Activated naive CD4-positive, alpha-beta T cell treated with anti-CD3 and anti-CD28 coated beads, Interleukin-2, amount 50 U/mL, for 72 hours (primary cell): ENCODE measurements at places on chromosomes 2 and 18. TPM values are rescaled to one million over a fixed set of nuclear protein-coding genes. Genes with fewer than 3 reads are reported as not detected.

TSGA10 gene
- 5.2 TPM for total RNA-seq

SRSF7 gene
- total RNA-seq: 236 TPM

DNAJC27 gene
- 7.3 TPM for total RNA-seq

CDH19 gene
- not detected for total RNA-seq

NPHP1 gene
- 1.8 TPM for total RNA-seq

RAB27B gene
- 0.14 TPM for total RNA-seq

GREB1 gene
- 1.2 TPM for total RNA-seq

ANKRD62 gene
- total RNA-seq: not detected

NEB gene
- 0.30 TPM for total RNA-seq

RNF125 gene
- 12.0 TPM for total RNA-seq

CCL20 gene
- total RNA-seq: 5.3 TPM

ING5 gene
- 36.9 TPM for total RNA-seq

TLX2 gene
- total RNA-seq: 0.19 TPM

DNA sequence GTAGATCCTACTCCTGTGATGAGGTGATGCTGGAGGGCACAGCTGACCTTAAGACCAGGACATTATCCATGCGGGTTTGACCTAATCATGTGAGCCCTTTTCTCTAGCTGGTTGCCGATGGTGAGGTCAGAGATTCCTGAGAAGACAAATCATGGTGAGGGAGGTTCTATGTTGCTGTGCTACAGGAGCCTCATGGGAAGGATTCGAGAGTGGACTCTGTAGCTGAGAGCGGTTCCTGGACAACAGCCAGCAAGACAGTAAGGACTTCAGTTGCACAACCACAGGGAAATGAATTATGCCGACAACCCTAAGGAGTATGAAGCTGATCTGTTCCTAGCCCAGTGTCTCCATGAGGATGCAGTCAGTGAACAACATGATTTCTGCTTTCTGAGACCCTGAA, 80.4 kb downstream of the EPB41L3 start:
- no peak for DNase-seq

DNA sequence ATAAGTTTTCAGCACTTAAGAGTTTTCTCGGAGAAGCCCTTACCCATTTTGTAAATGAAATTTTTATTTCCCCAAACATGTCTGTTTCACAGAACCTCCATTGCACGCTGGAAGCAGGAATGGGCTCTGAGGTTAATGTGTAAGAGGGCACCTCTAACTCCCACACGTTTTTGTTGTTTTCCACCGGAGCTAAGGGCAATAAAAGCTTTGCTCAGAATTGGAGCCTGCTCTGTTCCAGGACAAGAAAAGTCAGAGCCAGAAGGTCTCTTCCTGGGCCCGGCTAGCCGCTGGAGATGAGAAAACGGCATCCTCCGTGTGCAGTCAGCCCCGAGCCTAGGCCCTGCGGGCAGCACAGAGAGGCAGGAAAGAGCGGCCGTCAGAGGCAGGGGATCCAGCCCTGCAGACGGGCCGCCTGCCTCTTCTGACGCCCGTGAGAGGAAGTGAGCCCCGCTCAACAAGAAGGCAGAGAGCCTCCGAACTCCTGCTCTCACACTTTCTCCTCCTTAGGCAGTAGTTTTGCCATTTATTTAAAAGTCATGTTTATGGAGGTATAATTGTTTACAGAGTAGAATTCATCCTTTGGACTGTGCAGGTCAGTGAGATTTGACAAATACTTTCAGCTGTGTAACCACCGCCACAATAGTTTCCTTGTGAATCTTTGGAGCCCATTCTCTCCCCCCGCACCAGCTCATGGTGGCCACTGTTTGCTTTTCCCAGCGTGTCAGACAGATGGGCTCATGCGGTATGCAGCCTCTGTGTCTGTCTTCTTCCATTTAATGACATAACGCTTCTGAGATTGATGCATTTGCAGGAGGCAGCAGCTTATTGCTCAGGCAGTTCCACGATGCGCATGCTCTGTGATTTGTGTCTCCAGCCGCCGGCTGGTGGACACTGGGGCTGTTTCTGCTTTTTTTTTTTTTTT, 117.3 kb downstream of the GALR1 start:
- DNase-seq: no peak

DNA sequence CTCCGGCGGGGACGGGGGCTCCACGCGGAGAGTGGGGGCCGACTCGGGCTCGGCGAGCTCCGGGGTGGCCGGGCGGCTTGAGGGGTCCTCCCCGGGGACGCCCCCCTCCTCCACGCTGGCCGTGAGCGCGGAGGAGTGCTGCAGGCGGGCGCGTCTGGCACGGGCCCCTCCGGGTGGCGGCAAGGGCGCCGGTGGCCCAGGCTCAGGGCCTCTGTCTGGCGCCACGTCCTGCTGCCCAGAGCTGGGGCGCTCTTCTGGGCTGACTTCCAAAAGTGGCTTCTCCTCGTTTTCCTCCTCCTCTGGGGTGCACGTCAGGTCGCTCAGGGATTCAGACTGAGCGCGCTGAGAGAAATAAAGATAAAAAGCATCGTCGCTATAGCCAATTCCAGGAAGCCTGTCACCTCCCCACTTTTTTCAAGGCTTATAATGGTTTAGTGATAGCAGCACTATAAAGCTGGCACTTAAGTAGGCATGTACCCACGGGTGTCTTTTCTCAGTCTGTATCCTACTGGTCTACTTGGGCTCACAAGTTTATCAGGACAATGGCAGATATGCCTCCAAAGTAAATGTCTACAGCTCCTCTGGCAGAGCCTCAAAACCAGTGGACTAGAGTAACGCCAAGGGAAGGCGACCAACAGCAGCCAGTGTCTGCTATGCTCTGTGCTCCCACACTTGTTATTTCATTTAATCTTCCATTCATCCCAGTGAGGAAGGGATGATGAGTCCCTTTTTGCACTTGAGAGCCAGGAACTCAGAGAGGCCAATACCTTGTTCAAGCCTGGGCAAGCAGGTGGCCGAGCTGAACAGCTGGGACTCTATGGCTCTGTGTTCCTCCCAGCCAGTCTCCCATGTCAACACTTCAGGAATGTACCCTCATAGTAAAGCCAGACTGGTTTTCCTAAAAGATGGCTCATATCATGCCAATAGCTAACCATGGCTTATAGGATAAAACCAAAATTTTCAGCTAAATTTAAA, 92.6 kb upstream of the MGAT4A start:
- DNase-seq: no peak

GRCh38 chr2:81324046-81324445, 1019.5 kb upstream of the LRRTM1 start:
- no peak for DNase-seq

- no peak for DNase-seq
Observed at GRCh38 chr18:76274468-76275289, 220.4 kb downstream of the ZNF516 start.

DNA sequence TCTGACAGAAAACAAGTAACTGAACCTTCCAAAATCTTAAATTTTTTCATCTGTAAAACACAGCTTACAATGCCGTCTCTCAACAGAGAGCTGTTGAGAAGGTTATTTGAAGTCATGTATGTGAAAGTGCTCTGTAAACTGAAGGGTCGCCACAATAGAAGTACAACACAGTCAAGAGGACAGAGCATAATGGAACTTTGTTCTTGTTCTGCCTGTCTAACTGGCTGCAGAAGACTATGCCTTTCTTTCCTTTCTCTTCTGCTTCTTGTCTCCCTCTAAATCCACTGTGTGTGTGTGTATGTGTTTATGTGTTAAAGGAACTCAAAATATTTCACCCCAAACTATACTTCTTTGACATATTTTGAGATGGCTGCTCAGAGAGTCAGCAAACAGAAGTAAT, 365.8 kb upstream of the RND3 start:
- DNase-seq: no peak

DNA sequence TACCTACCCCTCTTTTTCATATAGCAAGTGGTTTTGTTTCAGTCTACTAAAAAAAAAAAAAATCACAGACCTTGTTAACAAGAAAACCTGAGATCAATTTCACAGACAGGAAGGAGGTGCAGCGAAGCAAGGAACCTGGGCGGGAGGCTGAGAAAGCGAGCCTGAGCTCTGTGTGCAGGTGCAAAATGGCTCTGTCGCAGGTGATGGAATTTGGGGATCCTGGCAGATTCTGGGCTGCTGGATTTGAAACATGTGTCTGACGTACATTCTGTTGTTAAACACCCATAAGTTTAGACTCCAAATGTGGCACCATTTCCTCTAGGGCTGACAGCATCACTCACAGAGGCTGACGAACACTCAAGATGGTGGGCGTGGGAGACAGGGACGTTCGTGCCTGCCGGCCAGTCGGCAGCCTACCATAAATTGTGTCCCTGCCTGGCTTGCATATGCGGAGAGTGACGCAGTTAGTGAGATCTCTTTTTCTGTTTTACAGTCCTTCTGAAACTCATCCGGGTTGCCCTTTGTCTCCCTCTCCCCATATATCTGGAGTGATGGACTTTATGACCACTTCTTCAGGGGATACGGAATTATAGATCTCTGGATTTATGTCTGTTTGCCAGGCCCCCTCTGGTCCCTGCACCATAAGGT, 8.8 kb upstream of the DDX1 start:
- no peak for DNase-seq

GRCh38 chr2:99880148-99880963, 262.0 kb downstream of the AFF3 start:
- no peak for DNase-seq

- no peak for DNase-seq
Observed at GRCh38 chr18:34595690-34596089, 114.4 kb upstream of the DTNA start.

DNA sequence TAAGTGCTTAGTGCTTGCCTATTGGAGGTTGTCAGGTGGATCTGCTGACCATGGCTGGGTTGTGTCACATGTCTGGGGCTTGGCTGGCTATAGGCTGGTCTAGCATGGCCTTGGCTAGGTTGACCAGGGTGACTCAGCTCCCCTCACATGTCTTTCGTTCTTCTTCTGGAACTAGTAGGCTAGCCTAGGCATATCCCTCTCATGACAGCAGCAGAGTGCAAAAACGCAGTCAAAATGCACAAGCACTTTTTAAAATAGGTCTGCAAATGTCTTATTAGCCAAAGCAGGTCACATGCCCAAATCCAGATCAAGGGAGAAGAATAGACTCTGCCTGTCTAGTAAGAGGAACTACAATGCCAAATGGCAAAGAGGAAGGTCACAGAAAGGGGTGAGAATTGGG, 179.7 kb upstream of the ACVR2A start:
- no peak for DNase-seq

GRCh38 chr2:7436096-7436906, 519.1 kb downstream of the RNF144A start:
- no peak for DNase-seq

GRCh38 chr2:162072181-162072702, 1.8 kb downstream of the DPP4 start:
- DNase-seq: no peak

- DNase-seq: no peak
Observed at GRCh38 chr2:44053052-44053451, 57.3 kb upstream of the LRPPRC start.

GRCh38 chr2:97798416-97798815, 85.0 kb downstream of the ZAP70 start:
- DNase-seq: no peak

- no peak for DNase-seq
Observed at GRCh38 chr2:149616681-149617456, 29.3 kb upstream of the MMADHC start.

GRCh38 chr2:1577846-1578245, 164.6 kb downstream of the TPO start:
- DNase-seq: no peak

DNA sequence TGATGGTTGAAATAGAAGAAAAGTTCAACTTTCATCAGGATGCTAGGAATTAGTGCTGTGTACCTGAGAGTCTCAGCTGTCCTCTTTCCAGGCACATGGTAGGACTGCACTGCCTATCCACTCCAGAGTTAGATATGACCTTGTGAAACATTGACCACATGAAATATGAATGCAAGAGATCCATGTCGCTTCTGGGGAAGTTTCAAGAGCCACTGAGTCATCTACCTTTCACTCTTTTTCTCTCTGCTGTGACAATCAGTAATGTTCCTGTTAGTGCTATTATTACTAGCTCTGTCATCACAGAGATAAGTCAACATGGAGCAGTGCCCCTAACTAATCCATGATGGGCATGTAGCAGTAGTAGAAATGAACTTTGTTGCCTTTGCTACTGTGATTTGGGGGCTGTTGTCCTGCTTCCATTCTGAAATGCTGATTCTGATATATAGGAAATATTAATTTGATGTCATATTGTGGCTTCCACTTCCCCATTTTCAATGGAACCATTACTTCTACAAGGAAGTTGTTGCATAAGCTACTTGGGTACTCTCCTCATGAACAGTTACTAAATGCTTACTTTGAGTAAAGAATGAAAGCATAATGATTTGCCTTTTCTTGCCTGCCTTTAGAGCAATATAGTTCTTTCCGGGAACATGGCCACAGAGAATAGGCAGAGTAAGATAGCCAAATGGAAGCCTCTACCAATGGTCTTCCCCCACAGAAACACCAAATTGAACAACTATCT, 192.8 kb upstream of the ZNF521 start:
- no peak for DNase-seq

DNA sequence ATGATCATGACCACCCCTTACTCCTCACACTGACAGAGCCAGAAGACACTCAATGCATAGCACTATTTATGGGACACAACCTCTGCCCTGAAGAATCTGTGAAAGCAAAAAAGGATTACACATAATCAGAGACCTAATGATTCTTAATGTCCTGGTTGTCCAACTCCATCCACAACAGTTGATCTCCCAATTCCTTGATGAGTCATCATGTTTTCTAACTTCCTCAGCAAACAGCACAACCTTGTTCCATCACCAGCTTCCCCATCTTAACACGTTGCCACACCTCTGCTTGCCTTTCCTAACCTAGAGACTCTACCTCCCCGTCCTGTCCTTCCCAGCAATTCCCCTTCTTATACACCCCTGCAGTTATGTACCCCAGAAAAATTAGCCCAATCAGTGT, 13.2 kb upstream of the MARCHF4 start:
- DNase-seq: no peak

GRCh38 chr18:6174983-6175745, 239.5 kb downstream of the L3MBTL4 start:
- no peak for DNase-seq
